ENCODE measurements at places on chromosomes 5 and 9.

DNA sequence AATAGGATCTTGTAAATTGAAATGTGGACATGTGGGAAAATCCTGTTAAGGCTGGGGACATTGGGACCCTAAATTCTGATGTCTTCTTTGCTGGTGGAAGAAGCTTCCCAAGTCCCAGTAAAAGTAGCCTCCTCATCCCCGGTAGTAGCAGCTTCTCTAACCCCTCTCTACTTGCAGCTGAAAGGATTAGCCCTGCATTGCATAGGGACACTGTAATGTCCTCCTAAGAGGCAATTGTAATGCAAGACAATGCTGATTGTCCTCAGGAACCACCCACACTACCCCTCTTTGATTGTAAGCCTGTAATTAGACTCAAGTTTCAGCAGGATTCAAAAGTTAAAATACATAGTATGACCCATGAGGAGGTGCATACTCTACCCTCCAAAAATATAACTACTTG is 1938.4 kb upstream of the C9orf72 start:
- DNase-seq = no peak

DNA sequence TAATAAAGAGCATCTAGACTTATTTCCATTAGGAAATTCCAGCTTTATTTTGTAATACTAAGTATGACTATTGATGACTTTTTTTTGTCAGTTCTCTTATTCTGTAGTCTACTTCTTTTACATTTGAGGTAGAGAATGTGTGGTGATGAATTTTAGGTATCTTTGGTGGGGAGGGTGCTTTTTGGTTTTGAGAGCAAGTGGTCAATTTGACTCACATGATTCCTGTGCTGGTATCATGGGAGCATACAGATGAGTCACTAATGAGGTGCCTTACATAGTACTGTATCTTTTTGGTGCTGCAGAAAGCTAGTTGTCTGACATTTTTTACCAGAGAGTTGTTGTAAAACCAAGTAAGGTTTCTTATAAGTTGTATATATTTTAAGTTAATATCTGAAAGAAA is 35.3 kb downstream of the ERBIN start:
- DNase-seq = no peak

DNA sequence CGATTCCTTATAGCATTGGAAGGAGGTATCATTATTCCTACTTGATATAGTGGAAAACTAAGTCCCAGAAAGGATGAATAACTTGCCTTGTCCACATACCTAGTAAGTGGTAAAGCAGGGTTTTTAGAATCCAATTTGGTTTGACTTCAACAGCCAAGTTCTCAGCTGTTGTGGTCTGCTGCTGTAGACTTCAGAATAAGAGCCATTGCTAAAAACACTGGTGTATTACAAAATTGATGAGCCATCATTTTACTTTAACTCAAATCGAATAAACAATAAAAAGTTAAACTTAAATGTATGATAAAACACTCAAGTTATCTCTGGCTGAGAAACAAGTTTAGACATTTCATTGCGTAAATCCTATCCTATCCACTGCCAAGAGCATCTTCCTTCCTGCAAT is 610.8 kb downstream of the TLE1 start:
- DNase-seq = no peak

DNA sequence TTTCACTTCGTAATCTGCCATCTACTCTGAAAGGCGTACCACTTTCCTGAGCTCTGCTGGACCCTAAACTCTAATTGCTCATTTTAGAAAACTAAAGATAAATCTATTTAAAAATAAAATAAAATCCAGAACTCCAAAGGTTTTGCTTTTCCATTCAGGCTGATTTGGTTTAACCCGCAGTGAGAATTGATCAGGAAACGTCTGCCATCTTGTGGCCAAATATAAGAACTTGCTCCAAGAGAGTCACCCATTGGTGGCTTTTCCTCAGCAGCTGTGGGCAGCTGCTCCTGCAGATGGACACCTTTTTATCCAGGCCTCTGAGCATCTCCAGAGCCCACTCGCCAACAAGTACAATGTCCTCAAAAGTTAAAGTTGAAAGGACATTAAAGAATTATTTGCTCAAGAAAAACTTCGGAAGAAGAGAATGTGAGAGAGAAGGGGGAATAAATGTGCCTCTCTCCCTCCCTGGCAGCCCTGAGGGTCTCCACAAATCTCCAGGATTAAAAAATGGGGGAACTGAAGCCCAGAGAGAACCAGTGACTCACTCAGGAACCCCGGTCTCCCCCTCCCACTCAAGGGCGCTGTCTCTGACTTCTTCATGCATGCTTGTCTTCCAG is 4.1 kb downstream of the SAXO1 start:
- DNase-seq = no peak

- DNase-seq = no peak
Measured at GRCh38 chr5:124576848-124577409, 169.5 kb downstream of the ZNF608 start.

- DNase-seq = no peak
Measured at GRCh38 chr9:111068383-111068730, 30.1 kb upstream of the LPAR1 start.

DNA sequence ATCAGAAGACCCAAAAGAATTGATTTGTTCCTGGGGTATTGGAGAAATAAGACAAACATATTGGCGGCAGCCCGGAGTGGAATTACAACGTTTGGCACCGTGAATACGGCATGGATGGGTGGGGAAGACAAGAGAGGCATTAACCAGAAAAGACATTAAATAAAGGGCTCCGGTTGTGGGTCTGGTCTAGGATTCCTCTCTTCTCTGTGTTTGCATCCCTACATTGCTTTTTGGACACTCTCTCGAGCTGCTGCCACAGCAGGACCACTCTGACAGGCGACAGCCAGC is 138.7 kb upstream of the PALM2AKAP2 start:
- no peak for DNase-seq

GRCh38 chr9:38081356-38082108 is 12.5 kb upstream of the SHB start:
- no peak for DNase-seq
